Cardiac muscle cell (in vitro differentiated cells and primary cell): ENCODE measurements at places on chromosomes 12 and 14. TPM values are rescaled to one million over a fixed set of nuclear protein-coding genes. Genes with fewer than 3 reads are reported as not detected.

GRCh38 chr14:68583548-68584280, 209.2 kb downstream of the ZFP36L1 start:
- peak overlapping the region; percentile 56 for H3K27ac ChIP-seq
- no peaks in the 10 kb centered on the region for H3K36me3 ChIP-seq
- DNase-seq, result no peak
- no peaks in the 10 kb centered on the region for H3K27me3 ChIP-seq

Gene KRT75
- total RNA-seq, result not detected in 2 replicates

Gene TESPA1
- not detected in 2 replicates for total RNA-seq

DNA sequence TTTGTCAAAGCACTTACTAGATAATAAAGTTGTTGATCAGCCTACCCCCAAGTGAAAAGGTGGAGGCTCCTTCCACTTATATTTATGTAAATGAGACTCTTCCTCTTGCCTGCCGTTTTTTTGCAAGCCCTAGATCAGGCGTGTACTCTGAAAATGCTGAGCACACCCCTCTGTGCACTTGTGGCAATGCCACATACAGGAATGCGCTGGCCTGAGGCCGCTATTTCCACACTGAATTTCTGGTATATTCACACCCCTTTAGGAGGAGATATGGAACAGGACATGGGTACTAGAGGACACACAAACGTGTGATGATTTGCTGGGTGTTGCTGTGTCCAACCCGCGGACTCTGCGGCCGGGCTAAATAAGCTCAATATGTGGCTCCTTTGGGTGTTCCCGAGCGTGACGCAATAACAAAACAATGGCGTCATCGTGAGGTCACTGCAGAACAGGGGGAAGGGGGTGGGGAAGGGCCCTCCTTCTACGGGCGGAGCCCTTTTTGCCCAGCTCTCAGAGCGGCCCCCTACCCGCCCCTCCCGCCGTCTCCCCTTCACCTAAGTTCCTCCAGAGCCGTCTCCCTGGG, 554 bp upstream of the TSPAN31 start:
- no peaks in the 10 kb centered on the region for H3K4me1 ChIP-seq
- H3K27me3 ChIP-seq, result peaks cover 42% of the 10 kb centered on the region
- peak overlapping the region; percentile 48 for H3K4me3 ChIP-seq
- peak overlapping the region; percentile 78 for H3K27ac ChIP-seq
- peaks cover 21% of the 10 kb centered on the region for H3K36me3 ChIP-seq
- no peak for DNase-seq

DNA sequence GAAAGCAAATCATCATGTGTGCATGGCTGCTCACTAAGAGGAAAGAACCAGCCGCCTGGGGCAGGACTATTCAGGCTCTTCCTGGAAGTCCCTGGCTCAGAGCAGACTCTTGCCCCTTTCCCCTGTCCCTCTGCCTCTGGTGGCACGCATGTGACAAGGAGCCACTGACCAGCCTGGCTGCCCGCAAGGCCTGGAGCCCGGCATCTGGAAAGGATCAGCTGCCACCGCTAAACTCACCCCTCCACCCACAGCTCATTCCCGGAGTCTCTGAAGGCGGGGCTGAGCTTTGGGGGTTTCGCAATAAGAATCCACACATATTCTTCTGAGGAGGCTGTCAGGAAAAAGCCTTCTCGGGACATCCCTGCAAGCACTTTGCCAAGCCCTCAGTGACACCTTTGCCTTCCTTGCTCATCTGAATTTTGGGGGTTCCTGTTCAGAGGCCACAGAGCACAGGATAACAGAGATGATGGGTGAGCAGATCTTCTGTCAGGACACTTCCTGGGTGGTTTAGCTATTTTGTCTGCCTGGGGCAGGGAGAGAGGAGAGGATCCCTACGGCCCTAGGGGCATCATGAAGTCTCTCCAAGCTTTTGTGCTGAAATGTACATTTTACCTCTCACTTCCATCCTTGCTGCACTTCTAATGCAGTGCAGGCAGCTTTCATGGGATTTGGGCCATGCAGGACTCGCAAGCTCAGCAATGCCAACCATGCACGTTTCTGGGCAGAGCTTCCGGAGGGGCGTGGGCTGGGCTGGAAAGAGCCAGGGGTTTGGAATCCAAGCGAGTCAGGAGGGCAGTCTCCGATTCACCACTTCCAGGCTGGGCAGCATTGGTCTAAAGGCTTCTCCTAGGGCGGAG, 124.8 kb upstream of the MAP1LC3B2 start:
- H3K4me1 ChIP-seq, result peaks cover 10% of the 10 kb centered on the region
- H3K4me3 ChIP-seq, result no peak overlapping the region
- DNase-seq, result peak; percentile 95
- H3K27ac ChIP-seq, result peak overlapping the region; percentile 8

- no peak overlapping the region for H3K4me3 ChIP-seq
- DNase-seq, result no peak
- no peaks in the 10 kb centered on the region for H3K36me3 ChIP-seq
- no peaks in the 10 kb centered on the region for H3K4me1 ChIP-seq
- H3K27ac ChIP-seq, result no peak overlapping the region
Measured at GRCh38 chr14:20608383-20609110, 17.4 kb upstream of the RNASE12 start.

DNA sequence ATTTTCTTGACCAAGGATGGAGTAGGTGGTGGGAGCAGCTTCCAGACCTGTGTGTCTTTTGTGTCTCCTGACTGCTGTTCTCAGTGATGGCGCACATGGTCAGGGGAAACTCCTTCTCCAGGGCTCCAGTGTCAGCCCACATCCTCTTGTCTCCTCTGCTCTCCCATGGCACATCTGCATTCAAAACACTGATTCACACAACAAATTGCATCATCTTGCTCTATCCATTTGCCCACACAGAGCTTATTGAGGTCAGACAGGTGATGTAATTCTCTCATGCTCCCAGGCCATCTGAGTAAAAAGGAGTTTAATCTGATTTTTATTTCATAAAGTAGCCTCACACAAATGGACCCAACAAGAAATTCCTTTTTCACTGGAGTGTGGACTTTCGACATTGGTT, 21.8 kb upstream of the TMEM132C start:
- no peaks in the 10 kb centered on the region for H3K36me3 ChIP-seq
- DNase-seq, result no peak
- H3K27me3 ChIP-seq, result no peaks in the 10 kb centered on the region
- no peak overlapping the region for H3K27ac ChIP-seq
- H3K4me1 ChIP-seq, result no peaks in the 10 kb centered on the region

DNA sequence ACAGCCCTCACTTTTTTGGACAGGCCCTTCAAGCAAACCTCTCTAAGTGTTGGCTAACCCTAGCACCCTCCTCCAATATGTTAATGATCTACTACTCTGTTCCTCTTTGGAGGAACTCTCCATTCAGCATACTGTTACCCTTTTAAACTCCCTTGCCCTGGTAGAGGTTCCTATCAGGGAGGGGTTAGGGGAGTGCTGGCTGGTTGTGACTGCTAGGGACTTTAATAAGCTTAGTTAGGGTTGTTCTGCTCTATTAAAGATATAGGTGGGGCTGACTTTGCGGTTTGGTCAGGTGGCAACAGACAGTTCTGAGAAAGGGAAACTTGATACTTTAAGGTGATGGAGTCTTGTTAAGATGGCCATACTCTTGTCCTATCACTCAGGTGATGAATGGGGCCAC, 301.5 kb upstream of the FBXO33 start:
- no peaks in the 10 kb centered on the region for H3K36me3 ChIP-seq
- no peak overlapping the region for H3K27ac ChIP-seq
- no peak for DNase-seq
- H3K4me3 ChIP-seq, result no peak overlapping the region
- H3K27me3 ChIP-seq, result no peaks in the 10 kb centered on the region

DNA sequence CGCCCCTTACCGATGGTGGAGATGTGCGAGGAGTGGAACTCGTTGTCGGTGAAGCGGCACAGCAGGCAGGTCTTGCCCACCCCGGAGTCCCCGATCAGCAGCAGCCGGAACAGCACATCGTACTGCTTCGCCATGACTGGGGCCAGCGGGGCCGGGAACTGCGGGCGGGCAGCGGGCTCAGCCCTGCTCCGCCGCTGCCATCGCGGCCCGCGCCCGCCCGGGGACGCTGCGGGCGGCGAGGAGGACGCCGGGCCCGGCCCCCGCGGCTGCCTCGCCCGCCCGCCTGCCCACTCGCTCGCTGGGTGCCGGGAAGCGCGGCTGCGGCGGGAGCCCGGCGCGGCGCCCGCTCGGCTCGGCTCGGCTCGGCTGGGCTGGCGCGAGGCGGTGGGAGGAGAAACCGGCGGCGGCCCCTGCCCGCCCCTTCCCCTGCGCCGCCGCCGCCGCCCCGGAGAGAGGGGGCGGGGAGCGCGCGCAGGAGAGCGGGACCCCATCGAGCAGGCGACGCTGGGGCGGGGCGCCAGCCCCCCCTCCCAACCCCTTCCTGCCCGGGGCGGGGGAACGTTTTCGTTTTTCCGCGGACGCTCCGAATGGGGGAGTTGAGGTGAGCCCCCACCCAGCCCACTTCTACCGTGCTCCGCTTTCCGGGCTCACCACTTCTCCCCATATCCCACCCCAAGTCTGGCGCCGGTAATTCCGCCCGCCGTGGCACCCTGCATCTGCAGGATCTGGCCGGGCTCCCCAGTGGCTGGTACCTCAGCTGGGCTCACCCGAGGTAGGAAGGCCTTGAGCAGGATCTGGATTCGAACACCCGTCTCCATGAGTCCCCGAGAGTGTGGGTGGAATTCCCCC, at the start of gene RAB15:
TSS of gene RAB15 (minus strand) at position 394 of the 849 bp plus-strand sequence. CDS start at position 134, 260 bp downstream.
- H3K27me3 ChIP-seq, result peaks cover 7% of the 10 kb centered on the region
- H3K4me1 ChIP-seq, result no peaks in the 10 kb centered on the region

GRCh38 chr12:69442894-69443293, 27.3 kb upstream of the FRS2 start:
- no peak for DNase-seq
- H3K36me3 ChIP-seq, result no peaks in the 10 kb centered on the region
- H3K4me3 ChIP-seq, result no peak overlapping the region

Gene STYK1
- total RNA-seq, result 0.21 and 0.74 TPM in 2 replicates

DNA sequence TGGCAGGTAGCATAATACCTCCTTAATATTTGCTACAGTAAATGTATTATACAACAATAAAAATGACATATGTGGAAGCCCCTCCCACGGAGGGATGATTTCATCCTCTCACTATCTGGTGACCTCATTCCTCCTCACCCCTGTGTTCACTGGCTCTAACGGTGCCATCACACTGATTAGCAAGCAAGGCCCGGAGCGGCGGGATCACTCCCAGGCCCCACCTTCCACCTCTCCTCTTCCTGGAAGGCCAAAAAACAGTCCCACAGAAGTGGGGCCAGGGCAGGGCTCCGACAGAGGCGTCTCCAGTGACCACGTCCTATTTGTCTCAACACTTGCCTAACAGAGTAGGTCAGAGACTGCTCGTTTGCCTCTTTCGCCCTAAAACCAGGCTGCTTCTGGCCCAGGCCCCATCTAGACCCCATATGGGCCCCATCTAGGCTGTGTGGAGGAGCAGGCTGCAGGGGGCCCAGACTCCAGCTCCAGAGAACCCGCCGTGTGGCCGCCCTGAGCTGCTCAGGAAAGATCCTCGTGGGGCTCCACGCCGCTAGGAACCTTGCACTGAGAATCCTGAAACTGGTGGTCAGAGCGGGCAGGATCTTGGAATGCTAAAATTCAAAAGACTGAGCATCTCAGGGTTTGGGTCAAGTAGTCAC, 3.7 kb downstream of the SELPLG start:
- H3K27ac ChIP-seq, result no peak overlapping the region
- H3K36me3 ChIP-seq, result no peaks in the 10 kb centered on the region
- peak; percentile 80 for DNase-seq
- no peak overlapping the region for H3K4me3 ChIP-seq

DNA sequence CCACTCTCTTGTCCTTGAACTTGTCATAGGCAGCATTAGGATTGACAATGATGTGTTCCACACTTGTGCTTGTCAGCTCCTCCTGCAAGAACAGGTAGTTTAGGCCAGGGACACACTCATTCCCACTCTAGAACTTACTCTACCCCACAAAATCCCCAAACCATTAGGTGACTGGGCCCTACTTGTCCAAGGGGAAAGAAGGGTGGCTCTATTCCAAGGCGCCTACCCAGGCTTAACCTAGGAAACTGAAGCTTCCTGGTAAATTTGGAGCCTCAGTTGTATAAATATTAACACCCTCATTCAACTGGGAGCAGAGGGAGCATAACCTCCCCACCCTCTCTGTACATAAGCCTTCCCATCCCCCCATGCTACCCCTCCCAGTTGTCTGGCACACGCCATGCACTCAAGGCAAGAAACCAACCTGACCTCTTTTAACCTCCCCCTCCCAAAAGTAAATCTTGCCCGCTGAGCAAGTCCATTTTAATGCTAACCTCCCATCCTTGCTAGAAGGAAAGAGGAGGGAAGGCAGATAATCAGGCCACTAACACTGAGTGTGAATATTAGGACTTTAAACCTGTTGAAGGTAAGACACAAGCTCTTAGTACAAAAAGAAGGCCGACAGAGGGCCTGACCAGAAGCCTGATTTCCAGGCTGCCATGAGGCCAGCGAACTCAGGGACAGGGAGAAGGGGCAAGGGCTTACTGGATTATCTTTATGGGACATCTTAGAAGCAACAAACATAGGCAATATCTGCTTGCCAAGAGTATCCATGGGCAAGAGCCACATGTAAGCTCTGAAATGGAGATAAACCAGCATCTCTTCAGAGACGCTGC, 11.0 kb downstream of the DCTN2 start:
- DNase-seq, result no peak
- H3K27me3 ChIP-seq, result no peaks in the 10 kb centered on the region
- no peak overlapping the region for H3K27ac ChIP-seq
- peaks cover 37% of the 10 kb centered on the region for H3K36me3 ChIP-seq
- no peak overlapping the region for H3K4me3 ChIP-seq

- no peaks in the 10 kb centered on the region for H3K27me3 ChIP-seq
- peak overlapping the region; percentile 61 for H3K4me3 ChIP-seq
- peaks cover 44% of the 10 kb centered on the region for H3K4me1 ChIP-seq
- H3K36me3 ChIP-seq, result no peaks in the 10 kb centered on the region
- no peak for DNase-seq
Measured at GRCh38 chr12:58916161-58916621, 4.1 kb downstream of the LRIG3 start.

Gene E2F7
- 1.4 and 3.7 TPM in 2 replicates for total RNA-seq

GRCh38 chr14:34629657-34630529, at the start of gene SNX6:
SNX6 (minus strand) TSS chr14:34630148; CDS start chr14:34630116, 32 bp downstream.
- DNase-seq, result peak; percentile 85
- peak within 1 kb of the TSS; percentile 96 for H3K4me3 ChIP-seq

DNA sequence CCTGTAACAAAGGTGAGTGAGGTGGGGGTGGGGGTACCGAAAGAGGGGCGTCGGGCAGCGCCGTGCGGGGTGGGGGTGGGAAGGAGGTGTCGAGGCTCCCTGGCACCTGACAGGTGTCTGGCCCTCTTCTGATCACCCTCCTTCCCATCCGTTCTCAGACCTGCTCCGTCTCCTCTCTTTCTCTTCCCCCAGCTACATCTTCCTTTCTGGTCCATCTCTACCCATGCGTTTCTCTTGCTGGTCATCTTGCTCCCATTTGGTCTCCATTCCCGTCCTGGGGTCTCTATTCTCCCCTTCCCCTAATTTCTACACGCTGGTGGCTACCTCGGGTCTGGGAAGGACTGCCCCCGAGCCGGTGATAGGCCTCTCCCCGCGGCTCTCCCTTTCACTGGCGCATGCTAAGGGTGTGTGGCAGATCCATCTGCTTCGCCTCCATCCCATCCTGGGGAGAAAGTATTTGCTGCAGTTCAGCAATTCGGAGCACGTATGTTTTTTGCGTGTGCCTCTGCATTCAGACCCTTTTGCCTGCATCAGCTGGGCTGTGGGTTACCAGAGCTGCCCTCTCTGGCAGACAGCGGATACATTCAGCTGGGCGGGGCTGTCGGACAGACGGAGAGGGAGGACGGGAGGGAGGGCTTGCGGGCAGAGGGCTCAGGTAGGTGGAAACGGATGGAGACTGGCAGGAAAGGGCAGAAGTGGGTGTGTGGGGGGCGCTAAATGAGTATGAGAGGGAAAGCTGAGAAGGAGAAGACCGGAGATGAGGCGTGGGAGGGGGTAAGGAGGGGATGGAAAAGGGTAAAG, 730 bp downstream of the CLSTN3 start:
- H3K4me1 ChIP-seq, result no peaks in the 10 kb centered on the region
- peaks cover 22% of the 10 kb centered on the region for H3K27me3 ChIP-seq
- H3K4me3 ChIP-seq, result peak overlapping the region; percentile 44
